ENCODE measurements at places on chromosomes 1 and 21.
A peak's percentile ranks its signal among the peaks of the same experiment; 100 is the strongest.

DNA sequence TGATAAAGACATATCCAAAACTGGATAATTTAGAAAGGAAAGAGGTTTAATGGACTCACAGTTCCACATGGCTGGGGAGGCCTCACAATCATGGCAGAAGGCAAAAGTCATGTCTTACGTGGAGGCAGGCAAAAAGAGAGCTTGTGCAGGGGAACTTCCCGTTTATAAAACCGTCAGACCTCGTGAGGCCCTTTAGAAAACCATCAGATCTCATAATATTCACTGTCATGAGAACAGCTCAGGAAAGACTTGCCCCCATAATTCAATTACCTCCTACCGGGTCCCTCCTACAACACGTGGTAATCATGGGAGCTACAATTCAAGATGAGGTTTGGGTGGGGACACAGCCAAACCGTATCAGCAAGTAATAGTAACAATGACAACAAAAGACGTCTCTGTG, 88.2 kb upstream of the SLC25A33 start:
- no peak for DNase-seq

DNA sequence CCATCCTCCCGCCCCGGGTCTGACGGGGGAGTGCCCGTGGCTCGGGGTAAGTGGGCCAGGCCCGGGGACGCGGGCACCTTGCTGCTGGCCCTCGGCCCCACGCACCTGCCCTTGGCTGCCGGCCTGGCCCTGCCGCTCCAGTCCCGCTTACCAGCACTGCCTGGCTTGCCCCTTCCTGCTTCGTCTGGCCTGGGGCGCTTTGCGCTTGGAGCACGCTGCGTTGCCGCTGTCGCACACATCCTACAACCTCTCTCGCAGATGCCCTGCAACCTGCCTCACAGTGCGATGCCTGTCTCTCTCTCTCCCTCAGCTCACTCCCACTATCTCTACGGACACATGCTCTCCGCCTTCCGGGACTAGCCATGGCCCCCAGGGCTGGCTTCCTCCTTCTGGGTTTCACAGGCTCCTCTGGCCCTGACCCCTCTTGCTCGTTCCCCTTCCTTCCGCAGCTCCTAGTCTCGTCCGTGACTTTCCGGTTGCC, 9.7 kb downstream of the MYOG start:
- no peak for DNase-seq

DNA sequence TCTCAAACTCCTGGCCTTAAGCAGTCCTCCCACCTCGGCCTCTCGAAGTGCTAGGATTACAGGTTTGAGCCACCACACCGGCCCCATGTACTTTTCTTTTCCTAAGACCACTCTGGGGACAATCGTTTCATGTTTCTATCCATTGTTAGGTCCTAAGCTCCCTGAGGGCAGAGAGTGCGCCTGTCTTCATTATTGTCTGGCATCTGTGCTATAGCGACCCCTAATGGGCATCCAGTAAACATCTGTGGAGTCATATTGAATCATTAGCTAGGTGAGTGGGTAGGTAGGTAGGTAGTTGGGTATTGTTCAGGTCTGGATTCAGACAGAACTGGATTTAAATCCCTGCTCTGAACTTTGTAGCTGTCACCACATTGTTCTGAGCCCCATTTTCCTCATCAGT, 66.1 kb downstream of the TMEM53 start:
- DNase-seq = no peak

GRCh38 chr21:25371841-25372425, 235.3 kb downstream of the MRPL39 start:
- DNase-seq = no peak

DNA sequence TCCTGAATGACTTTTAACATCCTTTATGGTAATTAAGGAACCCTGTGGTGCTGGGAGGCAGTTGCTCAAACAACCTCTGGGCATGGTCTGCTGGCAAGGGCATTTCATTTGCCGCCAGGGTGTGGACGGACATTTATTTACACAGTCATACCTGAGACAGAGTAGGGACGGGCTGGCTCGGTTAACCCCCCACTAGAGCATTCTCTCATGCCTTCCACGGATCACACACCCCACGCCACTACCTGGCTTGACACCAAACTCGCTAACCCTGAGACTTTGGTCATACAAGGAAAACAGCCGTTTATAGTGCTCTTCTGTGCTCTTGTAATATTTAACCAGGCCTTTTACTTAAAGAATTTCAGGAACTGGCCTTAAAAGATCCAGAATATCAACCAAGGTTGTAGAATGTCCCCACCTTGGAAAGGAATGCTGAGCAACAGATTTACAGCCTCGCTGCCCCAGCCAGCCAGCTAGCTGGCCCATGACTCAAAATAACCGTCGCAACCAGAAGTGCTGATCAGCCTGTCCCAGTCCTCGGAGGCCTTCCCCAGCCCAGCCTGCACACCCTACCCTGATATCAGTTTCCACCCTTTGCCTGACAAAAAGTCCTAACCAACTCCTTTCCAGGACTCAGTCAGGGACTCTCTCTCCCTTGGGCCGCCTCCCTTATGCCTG, 6.5 kb upstream of the PDXK start:
- no peak for DNase-seq

- DNase-seq = no peak
Observed at GRCh38 chr21:34770576-34770975, 101.8 kb downstream of the CLIC6 start.

GRCh38 chr21:29718081-29718815, 221.5 kb downstream of the GRIK1 start:
- DNase-seq = peak; percentile 13

DNA sequence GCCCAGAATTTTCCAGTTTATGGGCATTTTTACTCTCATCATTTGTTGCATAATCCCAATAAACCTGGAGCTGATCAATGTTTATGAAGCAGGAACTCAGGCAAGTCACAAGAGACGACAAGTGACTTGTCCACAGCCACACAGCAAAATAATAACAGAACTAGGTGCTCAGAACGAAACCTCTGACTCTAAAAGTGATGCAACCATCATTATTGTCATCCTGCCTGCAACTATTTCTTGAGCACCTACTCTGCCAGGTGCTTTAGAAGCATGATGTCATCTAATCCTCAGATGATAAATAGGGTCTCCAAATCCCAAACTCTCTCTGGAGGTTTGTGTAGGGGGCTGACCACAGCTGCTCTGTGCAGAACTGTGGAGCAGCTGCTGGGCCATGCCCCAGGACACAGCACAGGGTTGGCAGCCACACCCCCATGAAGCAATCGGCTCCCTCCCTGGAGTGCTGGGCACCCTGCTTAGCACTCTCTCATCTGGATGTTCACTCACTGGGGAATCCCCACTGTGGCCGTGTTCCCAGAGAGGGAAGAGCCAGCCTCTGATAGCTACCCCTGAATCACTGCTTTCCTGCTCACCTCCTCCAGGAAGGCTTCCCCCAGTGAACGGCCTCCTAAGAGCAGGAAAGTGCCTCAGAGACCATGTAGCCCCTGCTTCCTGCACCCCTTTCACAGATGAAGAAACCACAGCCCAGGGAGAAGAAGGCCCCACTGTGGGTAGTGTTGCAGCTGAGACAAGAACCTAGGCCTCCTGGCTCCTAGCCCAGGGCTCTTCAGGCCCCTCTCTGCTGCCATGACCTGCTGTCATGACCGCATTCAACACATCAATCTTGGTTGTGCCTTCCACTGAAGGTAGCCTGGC, 2.1 kb downstream of the TTC22 start:
- DNase-seq = no peak

GRCh38 chr1:221440658-221441057, 301.2 kb downstream of the DUSP10 start:
- DNase-seq = no peak

GRCh38 chr21:32674731-32675130, 53.1 kb downstream of the SYNJ1 start:
- no peak for DNase-seq

- no peak for DNase-seq
Observed at GRCh38 chr1:182304627-182305026, 87.0 kb downstream of the GLUL start.

GRCh38 chr1:154813300-154813816, 56.7 kb downstream of the KCNN3 start:
- DNase-seq = peak; percentile 65

GRCh38 chr1:112508278-112509004, at the start of gene WNT2B:
WNT2B (plus strand) TSS chr1:112508965; CDS start chr1:112509263, 298 bp downstream.
- no peak for DNase-seq

- no peak for DNase-seq
Observed at GRCh38 chr1:171545523-171545922, 60.2 kb downstream of the PRRC2C start.

DNA sequence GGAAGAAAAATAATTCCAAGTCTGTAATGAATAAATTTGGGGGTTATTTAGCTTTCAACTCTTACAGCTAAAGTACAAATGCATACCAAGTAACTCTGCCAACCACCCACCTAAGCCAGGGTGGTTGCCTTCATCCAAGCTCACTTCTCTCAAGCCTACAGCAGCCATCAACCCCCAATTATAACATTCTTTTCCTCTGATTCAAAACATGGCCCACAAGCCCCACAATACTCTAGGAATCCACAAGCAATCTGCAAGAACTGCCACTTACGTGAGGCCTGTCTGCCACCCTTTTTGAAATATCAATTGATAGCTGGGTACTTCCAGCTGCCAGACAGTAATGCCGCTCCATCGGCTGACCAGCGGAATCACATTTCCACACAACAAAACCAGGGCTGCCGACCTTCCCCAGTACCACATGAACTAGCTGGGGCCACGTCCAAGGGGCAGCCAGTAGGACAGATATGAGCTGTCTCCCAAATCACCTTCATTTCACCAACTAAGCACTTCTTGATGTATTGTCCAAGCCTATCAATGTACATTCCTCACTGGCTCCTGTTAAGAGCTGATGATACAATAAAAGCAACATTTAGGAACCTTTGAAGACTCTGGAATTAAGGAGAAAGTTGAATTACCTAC, 3.2 kb downstream of the LBR start:
- no peak for DNase-seq

GRCh38 chr1:246629976-246630375, 63.7 kb downstream of the CNST start:
- DNase-seq = no peak

GRCh38 chr1:217369271-217369981, 261.5 kb downstream of the GPATCH2 start:
- no peak for DNase-seq

GRCh38 chr1:208535511-208535910, 291.3 kb upstream of the PLXNA2 start:
- DNase-seq = no peak

DNA sequence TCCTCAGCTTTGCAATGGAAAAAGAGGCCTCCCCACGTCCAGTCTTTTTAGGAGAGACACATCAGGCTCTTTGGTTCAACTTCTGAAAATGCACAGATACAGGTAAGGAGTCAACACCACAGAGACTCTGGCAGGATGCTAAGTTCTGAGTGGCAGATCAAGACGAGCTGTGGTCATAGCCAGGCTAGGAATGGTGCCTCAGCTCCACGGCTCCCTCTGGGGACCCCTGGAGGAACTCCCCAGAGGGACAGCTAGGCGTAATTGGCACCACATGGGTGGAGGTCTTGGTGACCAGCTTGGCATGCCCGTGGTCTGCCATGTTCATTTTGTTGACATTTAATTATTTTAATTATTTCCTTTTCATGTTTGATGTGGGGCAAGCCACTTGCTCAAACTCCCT, 206.1 kb downstream of the KAZN start:
- DNase-seq = no peak

DNA sequence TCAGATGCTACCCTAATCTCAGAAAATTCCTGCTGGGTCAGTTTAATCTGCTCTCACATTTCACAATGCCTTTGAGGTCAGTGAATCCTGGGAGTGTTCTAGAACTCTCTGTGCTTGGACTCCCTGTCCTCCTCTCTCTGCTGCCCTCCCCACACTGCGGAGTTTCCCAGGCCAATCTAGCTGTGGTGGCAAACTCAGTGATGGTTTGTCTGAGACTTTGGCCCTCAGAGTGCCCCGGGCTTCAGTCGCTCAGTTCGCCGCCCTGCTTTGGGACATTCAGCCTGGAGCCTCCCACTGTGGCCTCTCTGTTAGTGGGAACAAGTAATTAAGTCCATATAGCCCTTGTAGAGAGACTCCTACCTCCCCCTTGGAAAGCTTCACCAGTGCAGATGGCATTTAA, 7.1 kb downstream of the C1orf226 start:
- DNase-seq = no peak

- no peak for DNase-seq
Observed at GRCh38 chr1:7738044-7738443, 33.1 kb upstream of the VAMP3 start.

DNA sequence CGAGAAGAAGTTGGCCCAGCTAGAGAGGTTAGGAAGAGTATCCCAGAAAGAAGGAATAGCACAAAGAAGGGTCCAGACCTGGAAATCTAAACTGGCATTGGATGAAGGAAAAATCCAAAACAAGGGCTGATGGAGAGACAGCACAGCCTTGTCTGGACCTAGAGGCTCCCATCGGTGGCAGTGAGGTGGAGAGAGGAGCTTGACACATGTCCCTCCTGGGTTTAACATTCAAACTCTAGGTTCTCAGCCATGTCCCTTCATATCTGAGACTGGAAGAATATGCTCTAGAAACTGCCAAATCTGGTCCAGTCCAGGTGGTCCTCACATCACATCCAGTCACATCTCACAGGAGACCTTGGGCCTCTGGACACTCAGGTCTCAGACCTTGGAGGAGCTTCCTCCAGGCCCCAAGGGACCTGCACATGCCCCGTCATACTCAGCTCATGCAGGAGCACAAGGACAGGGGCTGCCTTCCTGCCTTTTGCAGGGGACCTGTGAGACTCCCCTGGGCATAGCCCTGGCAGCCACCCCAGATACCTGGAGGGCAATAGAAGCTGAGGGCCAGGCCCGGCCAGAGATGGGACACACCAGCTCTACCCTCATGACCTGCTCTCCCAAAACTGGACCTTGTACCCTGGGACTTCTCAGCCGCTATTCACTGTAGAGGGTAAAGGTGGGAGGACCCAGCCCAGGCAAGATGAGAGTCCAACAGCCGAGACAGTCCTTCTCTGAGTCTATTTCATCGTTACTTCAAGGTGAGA, 7.5 kb downstream of the TMEM125 start:
- no peak for DNase-seq

- no peak for DNase-seq
Observed at GRCh38 chr1:53292690-53293089, 35.2 kb downstream of the LRP8 start.

GRCh38 chr1:244074559-244075171, 23.6 kb downstream of the ZBTB18 start:
- peak; percentile 7 for DNase-seq

DNA sequence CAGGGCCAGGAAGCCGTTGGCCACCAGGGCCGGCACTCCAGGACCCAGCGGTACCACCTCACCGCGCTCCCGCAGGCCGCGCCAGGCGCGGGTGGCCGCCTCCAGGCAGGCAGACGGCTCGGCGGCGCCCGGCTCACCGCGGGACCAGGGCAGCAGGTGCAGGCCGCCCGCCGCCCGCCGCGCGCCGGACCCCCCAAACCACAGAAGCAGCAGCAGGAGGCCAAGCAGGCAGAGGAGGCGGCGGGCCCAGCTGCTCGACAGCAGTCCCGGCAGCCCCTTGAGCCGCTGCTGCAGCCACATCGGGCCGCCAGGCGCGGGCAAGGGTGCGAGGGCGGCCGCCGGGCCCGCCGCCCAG, 312 bp downstream of the KIAA2013 start:
- DNase-seq = no peak
